Activated CD4-positive, alpha-beta T cell treated with anti-CD3 and anti-CD28 coated beads for 36 hours (primary cell): ENCODE measurements at places on chromosomes 6 and 20.

DNA sequence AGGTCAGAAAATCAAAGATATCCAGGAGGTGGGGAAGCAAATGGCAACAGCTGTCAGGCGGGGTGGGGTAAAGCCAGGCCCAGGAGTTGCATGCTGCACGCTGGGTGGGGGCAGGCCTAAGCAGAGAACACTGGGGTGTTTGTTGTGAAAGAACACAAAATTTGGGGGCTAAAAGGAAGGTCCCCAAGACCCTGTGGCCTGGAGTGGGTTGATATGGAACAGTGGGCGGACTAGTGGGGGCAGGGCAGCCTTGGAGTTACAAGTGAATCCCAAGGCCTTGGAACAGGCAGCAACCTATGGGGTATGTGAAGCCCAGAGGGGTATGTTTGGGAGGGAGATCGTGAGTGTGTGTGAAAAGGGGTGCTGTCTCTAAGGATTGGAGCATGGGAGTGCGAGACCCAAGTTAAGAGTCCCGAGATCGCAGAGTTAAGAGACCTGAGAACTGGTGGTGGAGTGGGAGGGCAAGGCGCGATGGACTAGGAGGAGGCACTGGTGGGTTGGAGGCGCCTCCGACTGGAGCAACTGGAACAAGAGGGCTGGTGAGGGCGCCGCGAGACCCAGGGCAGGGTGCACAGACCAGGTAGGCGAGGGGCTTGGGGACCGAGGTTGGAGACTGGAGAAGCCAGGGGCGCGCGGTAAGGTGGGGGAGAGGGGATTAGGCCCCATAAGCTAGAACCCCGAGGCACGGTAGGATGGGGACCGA lies 658 bp downstream of the CUL7 start:
- peak; percentile 42 for DNase-seq

DNA sequence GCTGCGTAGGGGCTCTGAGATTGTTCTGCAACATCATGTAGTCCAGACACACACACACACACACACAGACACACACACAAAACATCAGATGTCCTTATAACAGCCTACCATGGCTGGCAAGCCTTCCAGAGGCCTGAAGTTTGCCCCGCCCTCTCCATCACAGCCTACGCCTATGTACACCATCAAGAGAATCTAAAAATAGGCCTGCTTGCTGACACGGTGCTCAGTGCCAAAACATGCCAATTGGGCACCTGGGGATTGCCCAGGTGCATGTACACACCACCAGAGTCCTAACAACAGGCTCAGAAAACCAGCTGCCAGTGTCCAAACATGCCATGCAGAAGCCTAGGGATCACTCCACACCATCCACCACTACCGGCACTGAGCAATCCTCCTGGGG lies 391.7 kb upstream of the SPTLC3 start:
- DNase-seq: no peak

- peak; percentile 82 for DNase-seq
These were observed 512 bp downstream of the TAP1 start for GRCh38 chr6:32852844-32853540.

DNA sequence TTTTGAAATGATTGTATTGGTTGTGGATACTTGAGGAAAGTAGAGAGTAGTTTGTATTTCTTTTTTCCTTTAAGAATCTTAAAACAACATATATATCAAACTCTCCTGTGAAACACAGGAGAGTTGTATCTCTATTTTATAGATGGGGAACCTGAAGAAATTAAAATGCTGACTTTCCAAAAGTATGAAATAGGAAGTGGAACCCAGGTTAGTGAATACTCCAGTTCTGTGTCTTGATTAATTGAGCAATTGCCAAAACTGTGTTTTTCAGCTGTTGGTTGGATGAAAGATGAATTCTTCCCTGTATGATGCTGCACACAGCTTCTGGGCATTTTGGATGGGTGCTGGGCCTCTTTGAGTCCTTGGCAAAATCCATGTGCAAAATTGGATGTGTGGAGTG lies 86.3 kb downstream of the ARID1B start:
- no peak for DNase-seq

GRCh38 chr6:128067446-128068118 lies 166.7 kb upstream of the THEMIS start:
- no peak for DNase-seq

DNA sequence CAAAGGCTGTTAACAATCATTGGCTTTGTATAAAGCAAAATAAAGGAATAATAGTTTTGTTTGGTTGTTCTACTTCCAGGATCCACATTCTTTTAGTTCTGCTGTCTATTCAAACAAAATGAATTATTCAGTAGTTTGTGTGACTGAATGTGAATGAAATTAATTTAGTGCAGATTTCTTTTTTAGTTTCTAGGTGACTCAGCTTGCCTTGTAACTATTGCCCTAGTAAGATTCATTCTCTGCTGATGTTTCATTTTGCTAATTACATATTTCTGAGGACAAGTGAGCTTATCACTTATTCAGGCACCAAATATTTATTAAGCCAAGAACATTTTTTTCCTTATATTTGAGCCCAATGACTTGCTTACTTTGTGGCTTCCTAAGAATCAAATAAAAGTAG lies 46.5 kb upstream of the RIPOR2 start:
- DNase-seq: no peak

DNA sequence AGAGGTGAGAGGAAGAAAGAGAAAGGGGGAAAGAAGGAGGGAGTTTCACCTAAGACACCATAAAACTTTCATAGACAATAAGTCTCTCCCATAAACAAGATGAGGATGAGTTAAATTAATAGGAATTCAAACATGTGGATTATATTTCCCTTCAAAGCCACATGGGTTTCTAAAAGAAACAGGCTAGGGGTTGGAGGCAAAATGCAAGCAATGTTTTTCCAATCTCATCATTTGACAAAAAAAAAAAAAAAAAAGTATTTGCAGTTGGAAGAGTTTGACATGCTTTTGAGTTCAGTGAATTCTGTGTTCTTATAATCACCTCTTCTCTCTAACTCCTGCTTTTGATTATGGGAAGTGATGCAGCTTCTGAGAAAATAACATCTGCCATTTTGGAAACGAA lies 286.5 kb upstream of the PRND start:
- no peak for DNase-seq

- DNase-seq: no peak
These were observed 125.6 kb downstream of the MAFB start for GRCh38 chr20:40563296-40563950.

DNA sequence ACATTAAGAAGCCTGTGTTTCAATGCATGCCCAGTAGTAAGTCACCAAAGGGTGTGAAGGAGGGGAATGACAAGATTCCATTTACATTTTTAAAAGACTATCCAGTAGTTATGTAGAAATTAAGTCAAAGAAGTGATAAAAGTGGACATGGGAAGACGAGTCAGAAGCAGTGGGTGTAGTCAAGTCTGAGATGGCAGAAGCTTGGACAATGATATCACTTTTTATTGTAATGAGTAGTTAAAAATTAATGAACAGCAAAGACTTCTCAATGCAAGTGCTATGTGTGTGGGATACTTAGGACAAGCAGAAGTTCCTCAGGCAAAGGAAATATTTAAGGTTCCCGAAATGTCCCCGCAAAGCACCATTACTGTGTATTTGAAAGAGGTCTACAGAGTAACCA lies 156.0 kb downstream of the DST start:
- DNase-seq: no peak

- no peak for DNase-seq
These were observed 166.3 kb upstream of the PMEPA1 start for GRCh38 chr20:57876163-57876562.

GRCh38 chr6:105803442-105803841 lies 282.7 kb upstream of the PRDM1 start:
- DNase-seq: no peak

DNA sequence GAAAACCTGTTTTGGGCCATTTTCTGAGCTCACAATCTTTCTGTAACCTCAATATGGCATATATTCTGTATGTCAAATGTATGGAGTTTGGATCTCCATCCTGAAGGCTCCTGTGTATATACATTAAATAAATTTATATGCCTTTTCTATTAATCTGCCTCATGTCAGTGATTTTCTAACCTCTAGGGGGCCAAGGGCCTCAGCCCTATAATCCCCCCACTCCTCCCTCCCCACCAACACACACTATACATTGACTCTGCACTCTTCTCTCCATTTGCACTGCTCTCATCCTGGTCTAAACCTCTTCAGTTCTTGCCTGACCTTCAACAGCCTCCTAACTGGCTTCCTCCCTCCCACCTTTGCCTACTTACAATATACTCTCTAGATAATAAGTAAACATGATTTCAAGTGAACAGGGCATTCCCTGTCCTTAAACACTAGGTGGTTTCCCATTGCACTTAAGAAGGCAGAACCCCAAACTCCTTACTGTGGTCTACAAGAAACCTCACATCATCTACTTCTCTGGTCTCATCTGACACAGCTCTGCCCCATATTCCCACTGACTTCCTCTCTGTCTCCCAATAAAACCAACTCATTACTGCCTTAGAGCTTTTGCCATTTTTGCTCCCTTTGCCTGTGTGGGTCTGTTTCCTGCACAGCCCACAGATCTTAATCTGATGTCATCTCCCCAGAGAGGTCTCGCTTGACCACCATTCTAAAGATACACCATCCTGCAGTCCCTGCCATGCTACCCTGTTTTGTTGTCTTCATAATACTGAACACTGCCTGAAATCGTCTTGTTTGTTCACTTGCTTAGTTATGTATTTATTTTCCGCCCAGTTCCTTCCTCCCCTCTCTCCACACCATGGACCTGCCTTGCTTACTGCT lies 213.7 kb downstream of the SYNE1 start:
- no peak for DNase-seq

GRCh38 chr20:45507011-45507820 lies 8.2 kb downstream of the SPINT3 start:
- DNase-seq: no peak

GRCh38 chr20:17648315-17648646 lies 33.8 kb downstream of the RRBP1 start:
- no peak for DNase-seq

GRCh38 chr20:22652681-22653588 lies 68.6 kb upstream of the FOXA2 start:
- DNase-seq: no peak

GRCh38 chr6:143652841-143653331 lies 24.9 kb upstream of the PHACTR2 start:
- no peak for DNase-seq

GRCh38 chr6:164151161-164152120 lies 736.9 kb downstream of the QKI start:
- no peak for DNase-seq

DNA sequence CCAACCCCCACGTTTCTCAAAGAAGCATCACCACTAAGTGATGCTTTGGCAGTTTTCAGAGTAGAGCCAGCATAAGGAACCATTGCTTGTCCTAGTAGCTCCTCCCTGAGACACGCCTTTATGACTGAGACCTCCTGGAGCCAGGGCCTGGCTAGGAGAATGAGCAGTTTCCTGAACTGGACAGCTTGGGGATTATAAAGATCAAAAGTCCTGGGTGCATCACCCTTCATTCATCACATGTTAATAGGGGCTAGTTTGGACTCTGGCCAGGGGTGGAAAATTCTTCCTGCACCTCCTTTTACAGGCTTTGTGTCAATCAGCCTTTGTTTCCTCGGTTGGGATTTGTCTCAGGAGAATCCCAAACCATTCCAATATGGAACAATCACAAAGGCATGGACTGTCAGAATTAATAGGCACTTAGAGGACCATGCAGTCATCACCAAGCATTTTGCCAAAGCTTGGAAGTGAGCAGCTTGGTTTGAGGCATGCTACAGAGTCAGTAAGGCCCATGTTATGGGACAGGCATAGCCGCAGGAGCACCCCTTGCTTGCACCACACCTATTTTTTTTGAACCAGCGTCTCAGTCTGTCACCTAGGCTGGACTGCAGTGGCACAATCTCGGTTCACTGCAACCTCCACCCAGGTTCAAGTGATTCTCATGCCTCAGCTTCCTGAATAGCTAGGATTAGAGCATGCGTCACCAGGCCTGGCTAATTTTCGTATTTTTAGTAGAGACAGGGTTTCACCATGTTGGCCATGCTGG lies 64.9 kb upstream of the TGM3 start:
- DNase-seq: no peak

GRCh38 chr20:32125506-32125905 lies 16.0 kb downstream of the TM9SF4 start:
- DNase-seq: no peak

- DNase-seq: no peak
These were observed 272.0 kb downstream of the ARID1B start for GRCh38 chr6:157049133-157049532.

DNA sequence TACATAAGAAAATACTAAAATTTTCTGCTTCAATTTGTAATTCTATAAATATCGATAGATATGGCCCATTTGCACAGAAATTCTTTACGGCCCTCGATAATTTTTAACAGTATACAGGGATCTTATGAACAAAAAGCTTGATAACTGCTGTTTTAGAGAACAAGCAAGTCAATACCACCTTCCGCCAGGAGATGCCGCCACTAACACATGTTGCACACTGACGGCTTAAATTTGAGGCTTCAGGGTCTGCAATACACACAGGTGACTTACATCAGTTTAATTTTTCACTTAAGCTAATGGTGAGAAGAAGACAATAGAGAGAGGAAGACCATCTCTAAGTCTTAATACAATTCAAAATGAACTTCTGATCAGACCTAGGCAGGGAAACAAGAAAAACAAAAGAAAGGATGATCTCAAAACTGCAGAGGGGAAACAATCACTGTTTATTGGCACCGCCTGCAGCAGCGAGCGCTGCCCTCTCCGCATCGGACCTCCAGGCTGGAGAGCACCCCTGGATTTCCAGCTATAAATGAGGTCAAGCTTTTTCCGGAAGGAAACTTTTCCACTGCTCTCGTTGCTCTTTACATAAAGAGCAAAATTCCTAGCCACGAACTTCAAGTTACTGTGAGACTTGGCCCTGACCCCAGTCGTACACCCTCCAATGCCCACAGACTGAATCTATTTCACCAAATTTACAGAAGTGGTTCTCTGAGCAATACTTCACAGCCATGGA lies 53.9 kb downstream of the OTOR start:
- DNase-seq: peak; percentile 79

DNA sequence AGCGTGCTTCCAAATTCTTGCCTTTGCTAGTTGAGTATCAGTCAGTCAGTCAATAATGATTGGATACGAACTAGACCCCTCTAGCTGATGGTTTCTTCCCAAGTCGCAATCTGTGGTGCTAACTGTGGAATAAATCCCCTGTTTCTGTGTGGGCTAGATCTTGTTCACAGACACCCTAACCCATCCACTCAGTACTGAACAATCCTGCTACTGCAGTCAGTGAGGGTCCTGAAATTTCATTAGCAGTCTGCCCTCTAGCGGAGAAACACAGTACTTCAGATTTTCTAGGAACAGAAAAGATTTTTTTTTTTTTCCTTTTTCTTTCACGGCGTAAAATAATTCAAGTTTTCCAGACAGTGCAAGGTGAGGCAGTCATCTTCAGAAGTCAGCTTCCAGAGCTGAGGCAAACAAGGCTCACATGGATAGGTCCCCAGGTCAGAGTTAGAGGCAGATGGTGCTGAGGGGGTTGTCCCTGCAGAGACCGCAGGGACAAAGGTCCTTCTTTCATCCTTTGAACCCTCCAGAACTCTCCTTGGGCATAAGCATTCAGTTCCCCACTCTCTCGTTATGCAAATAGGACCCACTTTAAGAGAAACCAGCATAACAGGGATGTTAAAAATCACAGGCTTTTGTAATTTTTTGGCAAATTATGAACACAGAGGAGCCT lies 119.6 kb downstream of the SCML4 start:
- peak; percentile 28 for DNase-seq

- DNase-seq: peak; percentile 53
These were observed 7.5 kb downstream of the NFATC2 start for GRCh38 chr20:51535075-51535386.
